ENCODE measurements at places on chromosomes 13 and 19.

- DNase-seq, result no peak
Measured at GRCh38 chr13:77230560-77230959, 96.3 kb downstream of the MYCBP2 start.

DNA sequence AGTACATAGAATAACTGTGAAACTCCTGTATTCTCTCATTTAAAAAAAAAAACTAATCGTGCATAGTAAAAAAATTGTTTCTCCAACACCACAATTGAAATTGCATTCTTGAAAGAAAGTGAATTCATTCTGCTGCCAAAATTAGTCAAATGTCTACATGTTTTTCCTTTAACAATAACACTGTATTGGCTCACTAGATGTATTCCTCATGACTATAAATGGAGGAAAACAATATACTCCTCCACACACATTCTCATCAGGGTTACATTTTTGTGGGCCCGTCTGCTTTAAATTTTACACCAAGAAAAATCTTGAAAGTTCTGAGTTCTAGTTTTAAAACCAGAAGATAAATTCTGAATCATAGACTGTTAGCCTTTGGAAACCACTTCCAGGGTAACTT is 233.6 kb downstream of the KLF12 start:
- no peak for DNase-seq

DNA sequence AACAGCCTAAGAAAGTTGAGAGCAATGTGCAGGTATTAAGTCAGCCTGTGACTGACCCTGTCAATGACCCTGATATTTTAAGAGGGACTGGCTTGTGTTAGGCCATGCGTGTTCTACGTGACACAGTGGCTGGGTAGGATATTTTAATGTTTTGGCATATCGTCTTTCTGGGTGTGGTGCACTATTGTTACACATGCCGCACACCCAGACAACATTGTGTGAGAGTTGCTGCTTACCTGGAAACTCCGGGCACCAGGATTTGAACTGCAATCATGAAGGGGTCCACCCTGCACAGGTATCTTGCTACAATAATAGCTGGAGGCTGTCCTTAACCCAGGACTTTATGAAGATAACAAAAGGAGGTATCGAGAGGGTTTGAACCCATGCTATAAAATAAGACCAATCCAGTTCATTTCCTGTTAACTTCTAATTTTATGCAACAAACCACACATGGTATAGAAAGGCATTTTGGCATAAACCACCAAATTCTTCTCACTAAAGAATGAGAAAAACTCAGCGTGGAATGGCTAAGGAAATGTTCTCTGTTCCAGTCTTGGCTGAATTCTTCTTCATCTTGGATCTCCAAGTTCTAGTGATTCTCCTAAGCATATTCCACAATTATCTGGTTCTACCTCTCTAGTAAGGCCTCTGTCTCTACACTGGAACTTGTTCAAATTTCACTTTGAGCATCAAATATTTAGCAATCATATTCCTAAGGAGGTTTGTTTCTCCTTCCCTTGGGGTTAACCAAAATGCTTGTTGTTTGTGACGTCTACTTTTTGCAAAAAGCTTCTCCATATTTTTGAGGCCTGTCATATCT is 38.7 kb upstream of the POMP start:
- no peak for DNase-seq

GRCh38 chr13:44458313-44458975 is 84.8 kb downstream of the SERP2 start:
- no peak for DNase-seq

- no peak for DNase-seq
Measured at GRCh38 chr13:106555631-106556328, 12.2 kb downstream of the ARGLU1 start.
